ENCODE measurements at places on chromosomes 16 and 17.

DNA sequence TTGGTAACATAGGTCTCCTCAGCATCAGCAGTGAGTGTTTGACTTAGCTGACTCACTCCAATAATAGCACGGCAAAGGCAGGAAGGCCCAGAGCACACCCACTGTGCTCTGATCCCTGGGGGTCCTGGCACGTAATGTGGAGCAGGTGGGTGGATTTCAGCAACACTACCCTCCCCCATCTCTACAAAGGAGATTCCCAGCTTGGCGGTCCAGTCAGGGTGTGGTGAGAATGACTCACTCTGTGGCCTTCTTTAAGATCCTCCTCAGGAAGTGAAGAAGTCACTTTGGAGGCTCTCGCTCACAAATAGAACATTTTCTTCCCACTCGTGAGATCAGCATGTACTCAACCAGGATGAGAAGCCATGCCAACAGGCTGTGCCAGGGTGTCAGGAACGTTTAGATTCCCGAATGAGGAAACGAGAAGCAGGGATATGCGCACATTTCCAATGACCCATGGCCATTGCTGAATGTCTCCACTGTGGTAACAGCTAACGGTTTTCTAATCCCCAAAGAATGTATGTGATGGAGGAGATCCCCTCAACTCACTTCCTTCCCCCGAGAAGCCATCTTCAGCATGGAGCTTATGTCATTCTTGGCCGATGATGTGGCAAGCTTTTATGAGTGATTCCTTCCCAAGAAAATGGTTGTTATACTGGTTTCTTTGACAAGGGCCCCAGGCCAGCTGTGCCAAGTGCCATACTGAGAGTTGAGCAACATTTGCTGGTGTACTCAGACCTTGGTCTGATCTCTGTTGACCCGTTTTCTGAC lies 365.2 kb downstream of the C16orf95 start:
- no peak for DNase-seq

DNA sequence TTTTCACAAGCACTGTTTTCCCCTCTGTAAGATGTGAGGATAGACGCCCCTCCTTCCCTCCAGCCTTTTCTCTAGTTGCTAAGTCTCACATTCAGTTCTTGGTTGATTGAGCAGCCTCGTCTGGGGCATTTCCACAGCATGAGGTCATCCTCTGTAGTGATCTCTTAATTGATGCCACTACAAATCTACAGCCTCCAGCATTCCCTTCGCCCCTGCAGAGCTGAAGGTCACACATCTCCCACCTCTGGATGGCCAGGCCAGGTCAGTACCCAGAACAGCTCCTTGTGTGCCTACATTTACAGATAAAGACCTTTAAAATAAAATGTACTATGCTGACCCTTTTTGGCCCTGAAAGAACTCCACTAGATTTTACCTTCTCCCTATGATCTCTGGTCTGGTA lies 32.5 kb upstream of the CDH11 start:
- DNase-seq = no peak

DNA sequence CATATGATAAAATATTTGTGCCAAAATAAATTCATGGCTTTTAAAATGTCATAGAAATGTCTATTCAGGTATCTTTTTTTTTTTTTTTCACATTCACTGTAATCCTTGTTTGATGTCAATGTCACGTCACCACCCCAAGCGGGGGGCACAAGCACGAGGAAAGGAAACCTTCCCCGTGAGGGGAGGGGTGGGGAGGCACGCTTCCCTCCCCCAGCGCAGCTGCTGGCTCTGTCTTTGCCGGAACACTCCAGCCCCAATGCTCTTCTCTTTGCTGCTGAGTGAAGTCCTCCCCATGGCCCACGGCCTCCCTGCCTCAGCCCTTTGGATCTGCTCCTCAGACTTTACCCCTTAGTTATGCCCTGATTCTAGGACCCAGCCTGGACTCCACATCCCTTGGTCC lies 1.5 kb downstream of the SLC35G3 start:
- no peak for DNase-seq

DNA sequence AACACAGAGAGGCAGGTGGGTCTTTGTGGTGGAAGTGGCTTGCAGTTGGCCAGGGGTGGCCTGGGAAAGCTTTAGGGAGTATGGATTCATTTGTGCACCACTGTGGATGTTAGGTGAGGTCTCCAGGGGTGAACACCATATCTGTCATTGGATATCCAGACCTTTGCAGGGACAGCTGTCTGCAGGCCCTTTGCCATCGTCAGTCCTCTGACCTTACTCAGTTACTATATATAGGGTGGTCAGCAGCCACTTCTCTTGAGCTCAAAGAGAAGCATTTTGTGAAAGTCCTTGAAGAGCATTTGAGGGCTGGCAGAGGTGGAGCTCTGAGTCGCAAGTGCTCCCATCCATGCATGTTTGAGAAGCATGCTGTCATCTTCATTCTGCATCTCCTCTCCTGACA lies 40.4 kb downstream of the TMEM11 start:
- DNase-seq = no peak

GRCh38 chr17:80761110-80761871 lies 216.7 kb downstream of the RPTOR start:
- DNase-seq = no peak

DNA sequence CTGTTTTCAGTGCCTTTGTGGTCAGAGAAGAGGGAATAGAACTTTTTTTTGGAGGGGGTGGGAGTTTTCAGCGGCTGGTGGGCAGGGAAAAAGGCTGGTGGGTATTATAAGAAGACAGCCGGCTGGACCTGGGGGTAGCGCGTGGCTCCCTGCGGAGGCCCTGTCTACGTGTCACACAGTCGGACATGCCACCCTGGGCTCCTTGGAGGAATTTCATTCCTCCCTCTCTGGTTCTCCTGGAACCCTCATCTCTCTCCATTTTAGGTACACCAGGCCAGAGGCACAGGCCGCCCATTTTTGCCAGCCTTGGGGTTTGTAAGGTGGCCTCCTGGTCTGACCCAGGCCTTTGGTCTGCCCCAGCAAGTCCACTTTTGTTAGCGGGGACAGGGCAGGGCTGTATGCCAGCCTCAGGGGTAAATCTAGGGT lies 908 bp downstream of the FKBP10 start:
- DNase-seq = no peak

GRCh38 chr17:37083456-37083855 lies 134.7 kb downstream of the AATF start:
- no peak for DNase-seq

DNA sequence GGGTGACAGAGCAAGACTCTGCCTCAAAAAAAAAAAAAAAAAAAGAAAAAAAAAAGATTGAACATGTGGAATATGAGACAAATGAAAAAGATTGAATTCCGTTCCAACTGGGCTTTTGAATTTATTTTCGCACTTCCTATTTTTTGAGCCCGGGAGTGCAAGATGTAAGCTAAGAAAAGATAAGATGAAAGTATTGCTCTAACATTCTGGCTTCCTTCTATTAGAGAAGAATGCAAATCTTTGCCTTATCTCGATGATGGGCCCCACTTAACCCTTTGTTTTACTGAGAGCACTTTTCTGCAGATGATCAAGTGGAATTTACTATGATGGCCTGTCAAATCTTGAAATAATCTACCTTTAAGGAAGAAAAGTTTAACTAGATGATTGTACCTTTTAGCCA lies 96.3 kb downstream of the WWOX start:
- DNase-seq = no peak

DNA sequence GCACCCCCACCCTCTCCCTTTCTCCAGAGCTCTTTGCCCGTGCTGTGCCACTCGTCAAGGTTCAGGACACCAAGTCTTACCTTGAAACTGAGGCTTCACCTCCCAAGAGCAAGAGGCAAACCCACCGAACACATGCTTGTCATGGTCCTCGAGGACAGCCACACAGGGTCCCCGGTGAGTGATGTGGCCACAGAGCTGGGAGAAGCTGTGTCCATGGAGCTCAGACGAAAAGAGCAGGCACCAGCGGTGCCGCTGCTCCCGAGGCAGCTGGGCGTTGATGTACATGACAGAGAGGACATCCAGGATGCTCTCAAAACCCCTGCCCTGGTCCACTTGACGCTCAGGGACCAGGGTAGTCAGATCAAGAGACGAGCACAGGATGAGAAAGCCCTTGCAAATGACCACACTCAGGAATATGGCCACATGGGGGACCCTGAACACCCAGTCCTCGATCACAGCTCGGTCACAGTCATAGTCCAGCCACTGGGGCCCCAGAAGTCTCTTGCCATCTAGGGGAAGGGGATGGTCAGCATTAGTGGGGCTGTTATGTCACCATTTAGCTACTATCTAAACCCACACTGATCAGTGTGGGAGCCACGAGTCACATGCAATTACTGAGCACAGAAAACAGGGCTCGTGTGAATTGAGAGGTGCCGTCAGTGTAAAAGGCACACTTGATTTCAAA lies 17.8 kb downstream of the MEAK7 start:
- DNase-seq = no peak

DNA sequence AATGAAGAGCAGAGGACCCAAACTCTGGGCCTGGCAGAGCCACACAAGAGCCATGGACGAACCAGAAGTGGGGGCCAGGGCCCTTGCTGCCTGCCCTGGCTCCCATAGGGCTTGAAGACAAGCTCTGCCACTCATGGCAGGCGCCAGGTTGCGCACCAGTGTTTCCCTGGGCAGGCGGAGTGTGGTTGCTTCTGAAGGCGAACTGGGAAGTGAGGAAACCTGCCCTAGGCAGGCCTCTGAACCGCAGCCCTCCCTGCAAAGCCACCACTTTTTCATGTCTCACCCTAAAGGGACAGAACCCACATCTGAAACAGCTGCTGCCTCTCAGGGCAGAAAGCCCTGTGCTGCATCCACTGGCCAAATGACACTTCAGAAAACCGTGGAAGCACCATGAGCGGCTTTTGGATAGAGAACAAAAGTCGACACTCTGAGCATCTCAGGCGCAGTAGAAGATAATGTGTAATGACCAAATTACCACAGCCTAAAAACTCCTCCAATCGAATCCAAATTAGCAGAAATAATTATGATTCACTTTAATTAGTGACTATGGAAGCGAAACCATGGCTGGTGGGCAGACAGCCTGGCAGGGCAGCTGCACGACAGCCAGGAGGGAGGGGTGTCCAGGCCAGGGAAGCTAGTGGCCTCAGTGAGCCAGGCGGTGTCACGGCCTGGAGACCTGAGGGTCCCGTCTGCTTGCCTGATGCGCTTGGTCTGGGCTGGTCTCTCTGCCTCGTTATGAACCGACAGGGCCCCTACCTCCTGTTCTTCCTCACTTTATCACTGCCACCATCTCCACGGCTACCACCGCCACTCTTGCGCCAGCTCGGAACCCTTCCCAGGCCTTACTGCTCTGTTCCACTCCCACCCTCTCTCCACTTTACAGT lies 59.1 kb downstream of the PRMT7 start:
- DNase-seq = no peak

DNA sequence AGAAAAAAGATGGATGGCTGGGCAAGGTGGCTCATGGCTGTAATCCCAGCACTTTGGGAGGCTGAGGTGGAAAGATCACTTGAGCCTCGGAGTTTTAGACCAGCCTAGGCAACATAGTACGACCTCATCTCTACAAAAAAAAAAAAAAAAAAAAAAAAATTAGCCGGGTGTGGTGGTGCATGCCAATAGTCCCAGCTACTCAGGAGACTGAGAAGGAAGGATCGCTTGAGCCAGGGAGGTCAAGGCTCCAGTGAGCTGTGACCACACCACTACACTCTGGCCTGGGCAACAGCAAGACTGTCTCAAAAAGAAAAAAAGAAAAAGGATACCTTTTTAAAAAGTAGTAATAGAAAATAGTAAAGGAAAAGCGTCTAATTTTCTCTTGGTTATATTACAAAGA lies 20.7 kb downstream of the ZNF652 start:
- no peak for DNase-seq

GRCh38 chr16:66898207-66898606 lies 17.9 kb downstream of the PDP2 start:
- no peak for DNase-seq

GRCh38 chr17:82218349-82219075 lies 5.9 kb upstream of the CCDC57 start:
- DNase-seq = no peak

GRCh38 chr17:43482103-43483012 lies 1.4 kb upstream of the DHX8 start:
- DNase-seq = no peak

DNA sequence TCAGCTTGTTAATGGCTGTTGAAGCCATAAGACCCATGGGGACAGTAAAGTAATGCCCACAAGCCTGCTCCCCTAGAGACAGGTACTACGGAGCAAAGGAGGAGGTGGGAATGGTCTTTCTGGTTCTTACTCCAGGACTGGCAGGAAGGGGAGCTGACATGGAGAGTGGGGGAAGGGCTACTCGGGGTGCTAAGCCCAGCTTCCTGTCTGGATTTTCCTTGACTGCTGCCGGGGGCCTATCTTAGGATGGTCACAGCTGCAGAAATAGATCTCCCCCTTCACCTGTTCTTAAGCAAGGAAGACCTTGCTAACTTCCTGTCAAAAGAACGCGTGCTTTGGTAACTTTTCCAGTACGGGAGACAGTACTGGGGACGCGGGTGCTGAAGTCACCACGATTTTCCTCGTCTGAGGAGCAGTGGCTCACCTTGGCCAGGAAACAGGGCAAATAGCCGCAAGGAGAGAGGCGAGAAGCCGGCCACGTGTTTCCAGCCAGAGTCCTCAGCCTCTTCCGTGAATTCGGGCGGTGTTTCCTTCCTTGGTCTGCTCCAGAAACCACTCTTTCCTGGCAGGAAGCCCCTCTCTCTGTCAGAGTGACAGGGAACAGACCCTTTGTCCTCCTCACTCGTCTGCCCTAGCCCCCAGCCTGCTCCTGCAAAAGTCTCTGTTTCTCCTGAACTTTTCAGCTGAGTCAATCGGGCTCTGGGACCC lies 656 bp upstream of the PRR29 start:
- DNase-seq = no peak

DNA sequence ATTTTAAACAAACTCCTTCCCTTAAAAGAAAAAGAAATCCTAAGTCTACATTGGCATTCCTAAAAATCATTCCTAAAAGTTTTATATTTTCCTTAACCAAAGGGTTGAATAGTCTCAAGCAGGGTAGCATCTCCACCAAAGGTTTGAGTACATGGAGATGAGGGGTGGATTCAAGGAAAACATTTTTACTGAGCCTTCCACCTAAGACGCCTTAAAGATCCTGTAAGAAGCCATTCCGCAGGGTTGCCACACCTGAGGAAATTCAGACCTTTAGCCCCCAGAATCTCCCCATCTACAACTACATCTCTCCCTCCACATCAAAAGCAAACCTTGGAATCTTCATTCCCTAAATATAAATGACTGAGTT lies 7.7 kb upstream of the AKTIP start:
- DNase-seq = no peak
